Activated CD4-positive, CD25-positive, alpha-beta regulatory T cell (primary cell): ENCODE measurements at places on chromosomes 7 and 10.

GRCh38 chr10:75744261-75744660 is 312.8 kb downstream of the LRMDA start:
- no peak for DNase-seq

DNA sequence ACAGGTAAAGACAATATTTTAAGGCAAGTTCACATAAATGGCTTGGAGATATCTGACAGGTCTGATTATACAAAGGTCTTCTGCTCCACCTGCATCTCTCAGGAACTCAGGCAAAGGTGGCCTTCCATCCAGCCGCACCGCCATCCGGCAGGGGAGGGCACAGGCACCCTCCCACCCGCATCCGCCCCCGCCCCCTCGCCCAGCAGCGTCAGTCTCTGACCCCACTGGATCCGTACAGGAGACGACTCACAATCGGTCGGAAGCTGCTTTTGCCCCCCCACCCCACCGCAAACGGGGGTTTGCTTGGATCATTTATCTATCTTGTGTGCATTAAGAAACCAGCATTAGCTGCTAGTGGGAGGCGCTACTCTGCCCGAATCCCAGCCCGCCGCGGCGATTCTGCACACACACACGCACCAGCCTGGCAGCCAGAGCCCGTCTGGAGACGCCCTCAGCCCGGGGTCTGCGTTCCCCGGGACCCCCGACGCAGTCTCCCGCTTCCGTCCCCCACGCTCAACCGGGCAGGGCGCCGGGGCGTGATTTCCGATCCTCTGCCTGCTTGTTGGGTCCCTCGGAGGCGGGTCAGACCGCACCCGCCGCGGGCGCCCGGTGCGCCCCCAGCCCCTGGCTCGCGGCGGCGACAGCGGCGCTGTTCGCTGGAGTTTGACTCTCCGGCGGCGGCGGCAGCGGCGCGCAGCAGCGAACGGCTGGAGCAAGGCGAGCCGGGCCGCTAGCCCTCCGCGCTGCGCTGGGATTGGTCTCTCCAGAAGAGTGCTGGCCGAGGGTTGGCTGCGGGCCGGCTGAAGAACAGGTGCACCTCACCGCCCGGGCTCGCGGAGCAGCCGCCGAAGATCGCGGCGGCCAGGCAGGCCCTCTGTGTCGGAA is 820 bp upstream of the NRG3 start:
- no peak for DNase-seq

DNA sequence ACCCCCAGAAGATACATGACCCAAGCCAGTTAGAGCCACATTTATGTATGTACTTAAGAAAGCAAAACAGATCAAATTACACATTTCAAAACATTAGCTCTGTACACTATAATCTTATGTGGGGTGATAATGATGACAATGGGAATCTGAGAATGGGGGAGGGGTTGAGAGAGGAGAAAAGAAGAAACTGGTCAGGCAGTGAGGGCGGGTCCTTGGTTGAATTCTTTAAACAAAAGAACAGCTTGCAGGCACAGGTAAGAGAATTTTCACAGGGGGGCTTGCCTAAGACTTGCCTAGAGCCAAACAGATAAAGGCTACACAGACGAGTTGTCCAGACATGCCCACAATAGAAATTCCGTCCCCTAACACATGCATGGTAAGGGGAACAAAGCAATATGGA is 76.8 kb upstream of the PTER start:
- no peak for DNase-seq

DNA sequence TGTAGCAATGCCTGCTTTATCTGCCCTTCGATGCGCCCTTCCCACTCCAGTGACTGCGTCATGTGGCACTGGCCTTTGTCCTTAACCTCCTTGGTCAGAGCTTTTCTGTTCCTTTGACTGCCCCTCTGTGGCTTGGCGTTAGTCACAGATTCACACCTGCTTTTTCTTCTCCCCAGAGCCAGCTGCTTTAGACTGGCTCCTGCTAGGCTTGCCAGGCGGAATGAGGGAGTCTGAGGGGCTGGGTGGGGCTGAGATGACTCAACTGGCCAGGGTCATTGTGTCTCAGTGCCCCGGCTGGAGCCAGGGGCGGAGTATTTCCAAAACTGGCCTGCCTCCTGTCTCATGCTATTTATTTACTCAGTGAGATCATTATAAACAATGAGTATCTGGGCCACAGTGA is 194.1 kb downstream of the EMX2 start:
- no peak for DNase-seq

DNA sequence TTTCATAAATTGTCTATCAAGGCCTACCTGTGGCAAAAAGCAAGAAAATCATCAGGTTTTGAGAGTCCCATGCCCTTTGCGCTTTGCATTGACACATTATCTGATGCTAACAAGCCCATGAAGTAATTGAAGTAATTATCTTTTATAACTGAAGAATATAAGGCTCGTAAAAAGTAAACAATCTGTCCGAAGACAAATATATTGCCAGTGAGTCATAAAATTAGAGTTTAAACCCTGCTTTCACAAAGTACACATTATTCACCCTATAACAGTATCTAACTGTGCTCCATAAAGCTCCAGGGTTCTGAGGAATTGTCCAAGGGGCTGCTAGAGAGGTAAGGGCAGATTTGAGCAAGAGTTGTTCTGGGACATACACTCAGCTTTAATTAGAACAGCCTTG is 102.3 kb upstream of the PPP1R3A start:
- DNase-seq: no peak

DNA sequence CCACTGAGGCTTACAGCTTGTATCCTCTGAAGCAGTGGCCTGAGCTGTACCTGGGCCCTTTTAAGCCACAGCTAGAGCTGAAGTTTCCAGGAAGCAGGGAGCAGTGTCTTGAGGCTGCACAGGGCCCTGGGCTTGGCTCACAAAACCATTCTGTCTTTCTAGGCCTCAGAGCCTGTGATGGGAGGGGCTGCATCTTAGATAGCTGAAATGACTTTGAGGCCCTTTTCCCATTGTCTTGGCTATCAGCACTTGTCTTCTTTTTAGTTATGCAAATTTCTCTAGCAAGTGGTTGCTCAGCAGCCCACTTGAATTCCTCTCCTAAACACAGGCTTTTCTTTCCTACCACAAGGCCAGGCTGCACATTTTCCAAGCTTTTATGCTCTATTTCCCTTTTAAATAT is 864.2 kb downstream of the REEP3 start:
- no peak for DNase-seq

- no peak for DNase-seq
Observed at GRCh38 chr10:63684257-63684936, 163.2 kb downstream of the REEP3 start.

DNA sequence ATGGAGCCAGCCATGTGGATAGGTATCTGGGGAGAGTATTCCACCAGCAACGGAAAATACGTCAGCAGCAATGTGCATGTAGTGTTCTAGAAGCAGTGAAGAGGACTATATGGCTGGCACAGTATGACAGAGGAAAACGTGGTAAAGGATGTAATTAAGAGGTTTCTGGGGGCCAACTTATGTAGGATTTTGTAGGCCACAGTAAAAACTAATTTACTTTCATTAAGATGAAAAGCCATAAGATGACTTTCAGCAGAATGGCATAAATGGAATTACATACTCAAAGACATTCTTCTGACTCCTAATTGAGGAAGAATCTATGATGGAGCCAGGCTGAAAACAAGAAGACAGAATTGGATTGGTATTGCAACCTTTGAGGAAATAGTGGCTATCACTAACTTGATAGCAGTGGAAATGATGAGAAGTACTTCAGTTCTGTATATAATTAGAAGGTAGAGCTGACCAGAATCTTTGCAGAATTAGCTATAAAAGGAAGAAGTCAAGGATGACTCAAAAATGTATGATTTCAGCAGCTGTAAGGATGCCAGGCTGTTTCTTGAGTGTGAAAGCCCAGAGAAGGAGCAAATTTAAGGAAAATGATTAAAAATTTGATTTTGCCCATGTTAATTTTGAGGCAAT is 156.7 kb downstream of the MBL2 start:
- DNase-seq: no peak

DNA sequence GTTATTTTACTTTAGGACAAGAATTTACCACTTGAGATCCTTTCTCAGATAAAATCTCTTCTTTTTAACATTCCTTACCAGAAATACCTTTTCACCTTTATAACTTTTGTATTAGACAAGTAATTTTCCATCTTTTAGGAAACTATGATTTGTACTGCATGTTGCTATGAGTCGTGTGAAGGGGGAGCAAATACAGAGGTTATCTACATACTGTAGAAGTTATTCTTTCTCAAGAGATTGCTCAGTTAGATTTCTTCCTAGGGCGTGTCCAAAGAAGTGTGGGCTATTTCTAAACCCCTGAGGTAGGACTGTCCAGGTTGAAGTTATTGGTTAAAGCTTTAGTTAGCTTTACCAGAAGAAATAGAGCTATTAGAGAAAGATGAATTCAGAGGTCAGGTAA is 30.2 kb upstream of the ARHGAP12 start:
- no peak for DNase-seq

DNA sequence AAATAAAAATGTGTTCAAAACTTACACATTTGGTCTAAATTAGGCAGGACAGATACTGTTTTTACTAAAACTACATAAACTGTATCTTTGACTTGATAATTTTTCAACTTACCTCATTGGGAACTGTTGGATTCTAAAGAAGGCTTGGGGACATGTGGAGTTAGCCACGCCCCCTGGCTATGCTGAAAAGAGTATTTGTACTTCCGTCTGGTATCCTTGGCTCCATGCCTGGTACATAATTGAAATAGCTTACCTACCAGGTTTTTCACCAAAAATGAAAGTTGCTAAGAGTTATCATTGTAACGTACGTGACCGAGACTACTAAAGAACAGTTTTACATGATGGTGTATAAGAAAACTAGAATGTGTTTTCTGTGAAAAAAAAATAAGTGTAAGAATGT is 604.8 kb upstream of the IGFBP3 start:
- no peak for DNase-seq

DNA sequence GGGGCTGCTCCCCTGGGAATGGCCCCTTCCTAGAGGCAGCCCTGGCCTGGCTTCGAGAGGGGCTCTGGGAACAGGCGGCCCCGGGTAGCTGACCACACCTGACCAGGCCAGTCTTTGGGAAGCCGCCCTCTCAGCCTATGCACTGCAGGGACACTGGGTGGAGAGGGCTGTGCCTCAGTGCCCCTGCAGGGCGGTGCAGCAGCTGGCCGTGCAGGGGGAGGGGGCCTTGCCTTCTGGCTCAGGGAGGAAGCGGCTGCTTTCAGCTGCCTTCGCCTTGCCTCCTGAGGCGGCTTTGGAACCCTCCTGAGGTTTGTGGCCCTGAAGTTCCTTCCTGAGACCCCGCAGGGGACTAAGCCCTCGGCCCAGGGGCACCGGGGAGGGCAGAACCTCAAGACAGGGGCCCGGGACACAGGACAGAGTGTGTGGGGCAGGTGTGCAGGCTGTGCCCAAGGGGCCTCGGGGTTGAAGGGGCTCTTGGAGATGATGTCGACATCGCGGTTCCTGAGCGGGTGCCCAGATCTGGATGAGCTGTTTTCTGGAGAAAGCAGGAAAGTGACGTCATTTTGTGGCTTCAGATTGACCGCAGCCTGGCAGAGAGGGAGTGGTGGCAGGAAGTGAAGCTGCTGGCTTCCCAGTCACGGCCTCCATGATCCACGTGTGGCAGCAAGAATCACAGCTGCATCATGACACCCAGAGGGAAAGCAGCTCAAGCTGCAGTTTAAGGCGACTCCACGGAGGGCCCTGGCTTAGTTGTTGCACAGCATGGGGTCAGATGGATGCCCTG is 17.7 kb downstream of the ADAM8 start:
- peak; percentile 61 for DNase-seq

- DNase-seq: no peak
Observed at GRCh38 chr7:106812027-106812643, 52.9 kb upstream of the PIK3CG start.

GRCh38 chr7:43888993-43889945 is 17.1 kb downstream of the URGCP start:
- no peak for DNase-seq

DNA sequence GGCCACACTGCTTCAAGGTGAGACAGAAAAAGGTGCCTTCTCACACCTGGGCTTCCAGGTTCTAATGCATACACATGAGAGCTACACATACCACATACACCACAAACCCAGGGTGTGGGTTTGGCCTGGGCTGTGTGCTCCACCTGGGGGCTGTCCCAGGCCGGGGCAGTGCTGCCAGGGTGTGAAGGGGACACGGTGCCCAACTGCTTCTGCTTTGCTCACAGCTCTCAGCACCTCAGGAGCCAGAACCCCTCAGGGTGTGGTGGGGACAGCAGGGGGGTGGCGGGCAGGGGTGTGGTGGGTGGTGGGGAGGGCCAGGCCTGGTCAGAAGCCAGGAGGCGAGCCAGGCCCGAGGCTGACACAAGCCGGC is 51.1 kb downstream of the TMEM209 start:
- DNase-seq: no peak

DNA sequence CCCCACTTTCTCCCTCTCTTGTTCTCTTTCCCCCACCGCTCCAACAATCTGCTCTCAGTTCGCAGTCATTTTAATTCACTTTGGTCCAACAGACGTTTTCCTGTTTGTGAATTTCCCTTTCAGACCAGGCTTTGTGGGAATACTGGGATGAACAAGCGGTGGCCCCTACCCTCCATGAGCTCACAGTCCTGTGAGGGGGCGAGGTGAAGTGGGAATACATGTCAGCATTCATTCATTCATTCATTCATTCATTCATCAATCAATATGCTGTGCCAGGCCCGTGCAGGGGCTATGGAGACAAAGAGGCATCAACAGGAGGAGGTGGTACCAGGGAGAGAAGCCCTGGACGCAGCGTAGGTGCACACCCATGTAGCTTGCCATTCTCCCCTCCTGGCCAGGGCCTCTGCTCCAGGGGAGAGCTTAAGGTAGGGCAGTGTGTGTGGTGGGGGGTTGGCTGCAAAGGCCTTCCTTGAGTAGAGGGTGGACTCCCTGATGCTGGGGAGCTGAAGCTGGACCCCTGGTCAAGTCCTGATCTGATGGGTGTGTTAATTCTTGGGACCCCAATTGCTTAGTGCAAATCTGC is 16.1 kb downstream of the PRF1 start:
- DNase-seq: no peak

DNA sequence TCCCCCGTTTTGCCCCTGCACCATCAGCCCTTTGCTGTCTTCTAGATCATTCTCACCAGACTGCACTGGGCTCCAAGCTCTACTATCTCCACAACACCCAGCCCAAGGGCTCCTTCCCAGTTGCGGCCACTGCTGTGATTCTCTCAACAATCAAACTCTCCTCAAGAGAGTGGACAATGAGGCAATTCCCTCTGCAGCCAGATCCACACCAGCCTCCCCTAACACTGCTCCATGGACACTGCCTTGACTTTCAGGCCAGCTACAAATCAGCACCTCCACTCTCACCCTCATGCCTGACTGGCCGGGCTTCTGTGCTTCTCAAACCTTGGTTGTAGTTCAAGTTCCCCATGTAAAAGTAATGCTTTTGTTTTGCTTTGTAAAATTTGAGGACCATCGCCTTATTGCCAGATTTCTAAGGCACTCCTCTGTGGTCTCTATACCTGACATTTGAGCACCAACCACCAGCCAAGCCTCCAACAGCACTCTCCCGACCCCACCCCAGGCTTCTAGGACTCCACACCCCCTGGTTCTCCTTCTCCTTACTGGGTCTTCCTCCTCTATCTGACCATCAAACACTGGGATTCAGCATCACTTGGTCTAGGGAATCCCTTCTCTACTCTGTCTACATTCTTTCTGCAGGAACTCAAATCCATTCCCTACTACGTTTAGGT is 45.4 kb downstream of the PPIF start:
- DNase-seq: no peak
